Heart right ventricle (tissue), 16 donors: ENCODE measurements at places on chromosomes 3 and 15. TPM values are rescaled to one million over a fixed set of nuclear protein-coding genes. Genes with fewer than 3 reads are reported as not detected.

DNA sequence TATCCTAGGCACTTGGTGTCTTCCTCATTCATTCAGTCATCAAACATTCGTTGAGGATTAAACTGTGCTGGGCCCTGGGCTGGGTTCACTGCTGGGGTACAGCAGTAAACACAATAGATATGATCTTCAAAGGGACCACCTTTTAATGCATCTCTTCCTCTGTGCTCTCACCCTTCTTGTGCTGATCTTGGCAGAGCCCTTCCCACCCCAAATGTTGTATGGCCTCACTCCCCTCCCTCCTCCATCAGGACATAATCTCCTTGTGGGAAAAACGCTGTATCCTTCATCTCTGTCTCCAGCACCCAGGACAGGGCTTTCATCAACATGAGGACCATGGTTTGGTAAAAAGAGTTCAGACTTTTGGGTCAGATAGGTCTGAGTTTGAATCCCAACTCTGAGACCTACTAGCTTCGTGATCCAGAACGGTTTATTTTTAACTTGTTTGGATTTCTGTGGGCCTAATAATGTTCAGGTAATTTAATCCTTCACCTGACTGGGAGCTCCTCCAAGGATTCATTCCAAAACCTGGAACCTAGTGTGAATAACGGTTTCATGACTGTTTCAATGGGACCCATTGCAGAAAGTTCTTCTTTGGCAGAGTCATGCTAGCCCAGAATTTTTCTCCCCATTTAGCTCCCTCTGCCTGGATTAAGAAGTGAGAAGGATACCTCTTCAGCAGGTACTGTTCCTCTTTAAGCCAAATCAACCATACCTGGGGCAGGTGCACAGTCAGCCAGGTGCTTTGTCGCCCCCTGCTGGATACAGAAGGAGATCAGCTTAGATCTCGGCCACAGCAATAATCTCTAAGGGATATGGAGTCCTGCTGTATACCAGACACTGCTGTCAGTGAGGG lies 5.2 kb upstream of the WNT7A start:
- no peak for DNase-seq

Gene NR2C2
- polyA plus RNA-seq, result 9.1 TPM

DNA sequence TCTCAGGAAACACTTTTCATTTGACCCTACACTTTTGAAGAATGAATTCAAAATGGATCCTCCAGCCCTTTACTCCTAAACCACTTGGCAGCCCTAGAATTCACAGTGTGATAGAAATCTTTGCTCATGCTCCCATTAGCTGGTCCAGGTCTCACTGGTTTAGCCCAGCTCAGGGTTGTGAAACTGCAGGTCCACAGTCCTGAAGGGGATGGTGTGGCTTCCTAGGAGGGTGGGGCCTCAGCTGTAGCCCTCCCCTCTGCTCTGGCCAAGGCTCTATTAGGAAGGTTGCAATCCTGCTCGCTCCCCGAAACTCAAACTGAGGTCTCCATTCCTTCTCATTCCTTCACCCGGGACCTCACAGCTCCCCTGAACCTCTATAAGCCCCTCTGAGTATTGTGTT lies 21.6 kb upstream of the TICRR start:
- no peak for DNase-seq

- DNase-seq, result no peak
Observed at GRCh38 chr15:101250341-101250831, 1.5 kb downstream of the CHSY1 start.

DNA sequence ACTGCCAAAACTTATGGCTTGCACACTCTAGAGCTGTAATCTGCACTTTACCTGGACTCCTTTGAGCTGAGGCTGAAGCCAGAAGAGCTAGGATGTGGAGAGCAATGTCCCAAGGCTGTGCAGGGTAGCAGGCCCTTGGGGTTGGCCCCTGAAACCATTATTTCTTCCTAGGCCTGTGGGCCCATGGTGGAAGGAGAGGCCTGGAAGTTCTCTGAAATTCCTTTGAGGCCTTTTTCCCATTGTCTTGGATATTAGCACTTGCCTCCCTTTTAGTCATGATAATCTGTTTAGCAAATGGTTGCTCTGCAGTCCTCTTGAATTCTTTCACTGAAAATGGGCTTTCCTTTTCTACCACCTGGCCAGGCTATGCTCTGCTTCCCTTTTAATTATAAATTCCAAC lies 102.0 kb upstream of the SGO1 start:
- no peak for DNase-seq

GRCh38 chr3:143619231-143619630 lies 229.0 kb downstream of the SLC9A9 start:
- DNase-seq, result no peak

DNA sequence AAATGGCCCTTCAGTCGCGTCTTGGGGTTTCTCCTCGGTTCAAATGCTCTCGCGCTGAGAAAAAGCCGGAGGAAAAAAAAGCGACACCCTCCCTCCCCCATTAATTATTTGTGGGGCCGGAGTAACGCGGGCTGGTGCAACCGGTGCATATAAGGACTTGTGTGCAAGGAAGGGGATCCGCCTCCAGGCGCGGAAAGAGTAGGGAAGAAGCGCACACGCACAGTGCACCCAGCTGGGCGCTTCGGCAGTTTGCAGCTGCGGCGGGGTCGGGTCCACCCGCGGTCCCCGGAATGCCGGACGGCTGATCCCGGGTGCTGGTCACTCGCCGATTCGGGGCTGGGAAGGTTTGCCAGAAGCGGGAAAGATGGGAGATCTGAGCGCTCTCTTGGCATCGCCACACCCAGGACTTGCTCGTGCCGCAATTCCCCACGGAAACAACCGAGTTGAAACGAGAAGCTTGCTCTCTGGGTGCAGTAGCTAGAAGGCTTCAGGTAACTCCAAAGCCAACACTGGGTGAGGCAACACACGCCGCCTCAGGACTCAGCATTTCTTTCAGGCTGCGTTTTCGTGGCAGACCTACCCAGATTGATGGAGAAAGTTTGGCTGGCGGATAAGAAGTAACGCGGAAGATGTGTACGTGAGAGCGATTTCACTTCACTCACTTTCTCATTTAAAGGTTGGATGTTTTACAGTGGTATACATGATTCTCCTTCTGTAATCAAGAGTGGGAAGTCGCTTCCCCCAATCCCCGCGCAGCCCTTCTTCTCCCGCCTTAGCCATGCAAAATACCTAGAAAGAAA lies 720 bp upstream of the TNIK start:
- peak; percentile 47 for DNase-seq

GRCh38 chr15:40407330-40407990 lies 1.9 kb downstream of the IVD start:
- DNase-seq, result no peak

Gene ACKR2
- polyA plus RNA-seq, result 0.15 TPM

Gene RTP3
- polyA plus RNA-seq, result not detected

- DNase-seq, result no peak
Observed at GRCh38 chr3:46899151-46900006, 21.9 kb downstream of the PTH1R start.

DNA sequence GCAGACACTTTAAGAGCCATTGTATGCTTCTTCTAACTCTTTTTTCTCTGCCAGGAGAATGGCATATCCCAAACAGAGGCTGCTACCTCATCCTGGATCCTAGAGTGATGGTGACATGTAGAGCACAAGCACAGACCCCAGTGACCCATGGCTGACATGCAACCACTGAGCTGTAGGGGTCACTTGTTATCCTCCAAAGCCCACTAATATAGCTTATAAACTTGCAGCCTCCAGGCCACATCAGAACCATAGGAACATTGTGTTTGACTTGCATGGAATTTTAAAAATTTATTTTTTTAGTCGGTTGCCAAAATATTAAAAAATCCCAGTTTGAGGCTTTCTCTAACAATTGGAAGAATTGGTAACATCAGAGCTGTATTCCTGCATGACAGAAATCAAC lies 283.0 kb upstream of the WNT5A start:
- DNase-seq, result no peak

Gene KLHL40
- 8.3 TPM for polyA plus RNA-seq

- no peak for DNase-seq
Observed at GRCh38 chr3:43794776-43795175, 104.0 kb downstream of the ABHD5 start.

Gene SOX14
- not detected for polyA plus RNA-seq
